T47D (cell line): ENCODE measurements at places on chromosomes 1 and 21.

GRCh38 chr1:37458551-37458950 lies 15.8 kb upstream of the ZC3H12A start:
- DNase-seq, result no peak

DNA sequence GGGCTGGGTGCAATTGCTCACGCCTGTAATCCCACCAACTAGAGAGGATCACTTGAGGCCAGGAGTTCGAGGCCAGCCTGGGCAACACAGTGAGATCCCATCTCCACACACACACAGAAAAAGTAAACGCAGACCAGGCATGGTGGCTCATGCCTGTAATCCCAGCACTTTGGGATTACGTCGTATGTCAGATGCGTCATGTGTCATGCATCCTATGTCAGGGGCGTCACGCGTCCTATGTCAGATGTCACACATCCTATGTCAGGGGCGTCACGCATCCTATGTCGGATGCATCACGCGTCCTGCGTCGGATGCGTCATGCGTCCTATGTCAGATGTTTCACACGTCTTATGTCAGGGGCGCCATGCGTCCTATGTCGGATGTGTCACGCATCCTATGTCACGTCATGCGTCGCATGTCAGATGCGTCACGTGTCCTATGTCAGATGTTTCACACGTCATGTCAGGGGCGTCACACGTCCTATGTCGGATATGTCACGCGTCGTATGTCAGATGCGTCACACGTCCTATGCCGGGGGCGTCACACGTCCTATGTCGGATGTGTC lies 1.5 kb downstream of the MRAP start:
- DNase-seq, result no peak

- DNase-seq, result no peak
Measured at GRCh38 chr1:62800825-62801306, 16.9 kb downstream of the ATG4C start.

GRCh38 chr1:246343937-246344336 lies 163.1 kb downstream of the SMYD3 start:
- DNase-seq, result no peak

GRCh38 chr1:33014464-33015163 lies 22.1 kb downstream of the AK2 start:
- no peak for DNase-seq

DNA sequence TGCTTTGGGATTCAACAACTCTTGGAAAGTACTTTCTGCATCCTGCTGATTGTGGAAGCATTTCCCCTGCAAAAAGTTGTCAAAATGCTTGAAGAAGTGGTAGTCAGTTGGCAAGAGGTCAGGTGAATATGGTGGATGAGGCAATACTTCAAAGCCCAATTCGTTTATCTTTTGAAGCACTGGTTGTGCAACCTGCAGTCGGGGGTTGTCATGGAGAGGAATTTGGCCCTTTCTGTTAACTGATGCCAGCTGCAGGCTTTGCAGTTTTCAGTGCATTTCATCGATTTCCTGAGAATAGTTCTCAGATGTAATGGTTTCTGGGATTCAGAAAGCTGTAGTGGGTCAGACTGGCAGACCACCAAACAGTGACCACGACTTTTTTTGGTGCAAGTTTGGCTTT lies 47.6 kb upstream of the GJA5 start:
- no peak for DNase-seq

DNA sequence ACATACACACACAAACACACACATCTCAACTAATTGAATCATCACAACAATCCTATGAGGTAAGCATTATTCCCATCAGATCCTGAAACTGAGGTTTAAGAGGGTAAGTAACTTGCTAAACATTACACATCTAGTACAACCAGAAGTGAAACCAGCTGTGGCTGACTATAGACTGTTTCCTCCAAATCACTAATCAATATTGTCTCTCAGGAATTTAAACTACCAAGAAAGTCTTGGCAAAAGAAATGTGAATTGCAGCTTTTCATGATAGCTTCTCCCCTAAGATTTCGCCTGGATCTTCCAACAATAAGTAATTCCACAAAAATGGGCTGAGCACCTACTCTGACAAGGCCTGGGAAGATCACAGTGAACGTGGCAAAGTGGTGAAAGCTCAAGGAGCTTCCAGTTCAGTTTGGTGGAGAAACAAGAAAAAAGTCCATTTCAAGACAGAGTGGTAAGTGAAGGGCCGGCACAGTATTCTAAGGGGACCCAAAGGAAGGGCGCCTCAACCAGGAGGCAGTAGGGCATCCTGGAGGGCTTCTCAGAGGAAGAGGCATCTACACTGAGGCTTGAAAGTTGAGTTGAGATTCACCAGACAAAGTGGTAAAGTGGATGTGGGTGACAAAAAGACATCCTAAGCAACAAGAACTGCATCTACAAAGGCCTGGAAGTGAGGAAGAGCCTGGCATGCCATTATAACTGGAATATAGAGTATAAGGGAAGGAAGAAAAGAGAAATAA lies 22.1 kb downstream of the LRRC52 start:
- no peak for DNase-seq

DNA sequence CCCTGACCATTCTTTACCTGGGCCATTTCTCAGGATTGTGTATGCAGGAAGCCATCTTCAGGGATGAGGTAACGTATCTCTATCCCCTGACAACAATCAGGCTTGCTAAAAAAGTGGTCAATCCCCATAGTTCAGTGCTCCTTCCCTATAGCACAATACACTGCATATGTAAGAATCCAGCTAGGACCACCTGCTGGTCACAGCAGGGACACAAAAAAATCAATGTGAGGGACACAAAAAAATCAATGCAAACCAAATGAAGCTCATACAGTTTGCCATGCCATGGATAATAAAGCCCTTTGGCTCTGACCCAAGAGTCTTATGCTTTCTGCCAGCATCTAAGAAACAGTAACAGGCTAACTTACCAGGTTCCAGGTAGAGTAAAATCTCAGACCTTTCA lies 16.3 kb downstream of the ACBD6 start:
- DNase-seq, result no peak

- no peak for DNase-seq
Measured at GRCh38 chr21:26597031-26597430, 23.9 kb upstream of the CYYR1 start.

- DNase-seq, result no peak
Measured at GRCh38 chr1:189530162-189530561, 947.5 kb downstream of the BRINP3 start.

GRCh38 chr1:64616039-64616438 lies 128.8 kb upstream of the RAVER2 start:
- DNase-seq, result no peak

DNA sequence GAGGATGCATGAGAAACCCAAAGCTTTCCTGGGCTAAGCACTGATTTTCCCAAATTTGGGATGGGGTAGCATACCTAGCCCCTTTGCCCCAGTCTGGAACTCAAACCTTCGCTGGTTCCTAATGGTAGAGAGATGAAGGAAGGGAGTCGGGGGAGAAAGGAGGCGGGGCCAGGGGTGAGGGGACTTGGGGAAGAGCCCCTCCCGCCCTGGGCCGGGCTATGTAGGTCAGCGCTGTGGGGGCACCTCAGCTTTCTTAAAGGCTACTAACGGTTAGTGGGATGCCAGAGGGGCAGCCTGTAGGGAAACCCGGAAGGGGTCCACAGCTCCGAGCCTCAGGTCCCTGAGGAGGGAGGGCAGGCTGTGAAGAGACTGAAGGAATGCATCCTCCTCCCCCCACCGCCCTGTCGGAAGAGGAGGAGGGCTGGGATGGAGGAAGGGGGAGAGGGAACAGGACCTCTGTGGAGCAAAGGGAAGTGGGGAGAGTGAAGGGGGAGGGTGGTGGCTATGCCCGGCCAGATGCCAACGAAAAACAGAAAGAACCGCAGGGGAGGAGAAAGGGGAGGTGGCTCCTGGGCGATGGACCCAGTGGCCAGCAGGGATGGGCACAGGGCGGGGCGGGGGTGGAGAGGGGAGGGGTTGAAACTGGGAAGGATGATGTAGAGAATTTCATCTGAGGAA lies 1.3 kb downstream of the CADM3 start:
- DNase-seq, result no peak

DNA sequence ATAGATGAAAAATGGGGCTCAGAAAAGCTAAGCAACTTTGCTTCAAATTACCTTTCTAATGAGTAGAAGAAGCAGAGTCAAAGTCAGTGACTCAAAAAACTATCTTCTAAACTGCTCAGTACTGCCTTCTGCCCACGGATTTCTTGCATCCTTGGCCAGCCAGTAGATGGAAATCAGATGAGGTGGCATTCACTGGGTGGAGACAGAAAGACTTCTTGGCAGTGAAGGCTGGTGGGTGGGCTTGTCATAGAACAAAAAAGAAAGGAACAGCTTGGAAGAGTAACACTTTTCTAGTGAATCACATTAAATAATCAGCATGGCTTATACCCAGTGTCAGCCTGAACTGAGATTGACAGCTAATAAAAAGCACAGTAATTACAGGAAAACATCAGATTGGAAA lies 170.7 kb downstream of the ST6GALNAC5 start:
- no peak for DNase-seq

DNA sequence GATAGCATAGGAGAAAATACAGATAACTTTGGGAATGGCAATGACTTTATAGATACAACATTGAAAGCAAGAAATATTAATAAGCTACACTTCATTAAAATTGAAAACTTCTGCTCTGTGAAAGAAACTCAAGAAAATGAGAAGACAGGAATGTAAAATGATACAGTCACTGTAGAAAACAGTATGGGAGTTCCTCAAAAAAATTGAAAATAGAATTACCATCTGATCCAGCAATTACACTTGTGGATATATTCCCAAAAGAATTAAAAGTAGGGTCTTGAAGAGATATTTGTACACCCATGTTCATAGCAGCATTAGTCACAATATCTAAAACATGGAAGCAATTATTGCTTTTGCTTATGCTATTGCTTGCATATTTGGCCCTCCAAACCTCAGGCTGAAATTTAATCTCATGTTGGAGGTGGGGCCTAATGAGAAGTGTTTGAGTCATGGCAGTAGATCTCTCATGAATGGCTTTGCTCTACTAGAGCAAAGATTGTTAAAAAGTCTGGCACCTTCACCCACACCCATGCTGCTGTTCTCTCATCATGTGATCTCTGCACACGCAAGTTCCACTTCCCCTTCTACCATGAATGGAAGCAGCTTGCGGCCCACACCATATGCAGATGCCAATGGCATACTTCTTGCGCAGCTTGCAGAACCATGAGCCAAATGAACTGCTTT lies 15.3 kb upstream of the AHCYL1 start:
- DNase-seq, result no peak

- peak; percentile 80 for DNase-seq
Measured at GRCh38 chr21:36927719-36928117, 38.8 kb downstream of the HLCS start.

DNA sequence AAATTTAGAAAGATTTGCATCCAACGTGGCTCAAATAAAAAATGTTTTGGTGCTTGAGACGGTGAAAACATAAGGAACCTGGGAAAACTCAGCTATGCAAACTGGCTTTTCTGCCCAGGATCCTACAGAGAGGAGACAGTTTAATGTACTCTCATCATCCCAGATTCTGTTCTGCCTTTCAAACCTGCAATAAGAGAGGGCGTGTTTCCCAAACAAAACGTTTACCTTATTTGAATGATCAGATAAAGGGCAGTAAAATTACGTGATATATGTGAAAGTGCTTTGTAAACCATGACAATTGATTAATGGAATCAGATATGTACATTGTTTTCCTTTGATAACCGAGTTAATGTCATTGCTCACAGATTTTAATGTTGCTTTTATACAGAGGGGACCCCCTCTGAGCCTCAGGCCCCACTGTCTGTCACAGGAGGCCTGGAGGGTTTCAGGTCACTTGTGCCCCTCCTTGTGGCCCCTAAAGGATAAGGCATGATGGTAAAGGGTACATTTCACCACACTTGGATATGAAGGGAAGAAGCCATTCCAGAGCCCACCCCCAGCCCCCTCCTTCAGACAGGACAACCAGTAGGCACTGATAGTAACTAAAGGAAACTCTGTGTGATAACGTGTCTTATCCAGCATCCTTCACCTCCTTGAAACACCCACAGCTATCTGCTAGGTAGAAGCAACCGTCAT lies 157.6 kb downstream of the EDEM3 start:
- DNase-seq, result no peak

- DNase-seq, result no peak
Measured at GRCh38 chr1:72006092-72006491, 276.2 kb downstream of the NEGR1 start.

- no peak for DNase-seq
Measured at GRCh38 chr21:42721341-42721824, 68.0 kb downstream of the PDE9A start.

DNA sequence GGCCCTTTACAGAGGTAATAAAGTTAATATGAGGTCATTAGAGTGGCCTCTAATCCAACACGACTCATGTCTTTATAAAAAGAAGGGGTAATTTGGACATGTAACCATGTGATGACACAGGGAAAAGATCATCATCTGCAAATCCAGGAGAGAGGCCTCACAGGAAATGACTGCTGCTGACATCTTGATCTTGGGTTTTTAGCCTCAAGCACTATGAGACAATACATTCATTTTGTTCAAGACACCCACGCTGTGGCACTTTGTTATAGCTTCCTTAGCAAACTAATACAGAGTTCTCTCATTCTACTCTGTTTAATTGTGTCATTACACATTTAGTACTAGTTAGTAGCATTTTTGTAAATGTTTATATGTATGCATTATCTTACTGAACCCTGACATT lies 64.0 kb upstream of the RUNX1 start:
- DNase-seq, result no peak

DNA sequence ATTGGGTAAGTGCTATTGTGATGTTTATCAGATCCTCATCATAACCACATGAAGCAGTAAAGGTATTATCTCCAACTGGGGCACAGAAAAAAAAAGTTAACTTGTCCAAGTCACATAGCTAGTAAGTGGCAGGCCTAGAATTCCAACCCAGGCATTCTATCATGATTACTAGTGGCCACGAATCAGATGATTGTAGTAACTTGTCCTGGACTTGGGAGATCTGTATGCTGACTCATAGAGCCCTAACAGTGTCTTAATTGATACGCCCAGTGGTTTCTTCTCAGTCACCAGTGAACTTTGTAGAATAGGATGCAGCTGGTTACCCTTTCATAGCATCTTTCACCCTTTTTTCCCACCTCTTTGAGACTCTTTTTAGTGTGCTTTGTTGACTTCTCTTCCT lies 91.1 kb upstream of the UBE2U start:
- DNase-seq, result no peak

DNA sequence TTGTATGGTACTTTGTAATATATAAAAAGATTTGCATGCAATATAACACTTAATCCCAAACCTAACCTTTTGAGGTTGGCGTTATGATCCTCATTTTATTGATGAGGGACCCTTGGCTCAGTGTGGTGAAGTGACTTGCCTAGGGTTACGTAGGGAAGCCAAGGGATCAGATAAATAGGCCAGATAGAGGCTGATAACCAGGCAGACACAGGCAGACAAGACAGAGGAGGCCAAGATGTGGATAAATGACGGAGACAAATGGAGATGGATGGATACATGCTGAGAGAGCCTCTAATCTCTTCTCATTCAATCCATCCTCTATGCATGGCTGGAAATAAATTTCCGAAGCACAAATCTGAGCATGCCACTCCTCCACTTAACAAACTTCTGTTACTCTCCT lies 136.9 kb upstream of the SPATA6 start:
- DNase-seq, result no peak

DNA sequence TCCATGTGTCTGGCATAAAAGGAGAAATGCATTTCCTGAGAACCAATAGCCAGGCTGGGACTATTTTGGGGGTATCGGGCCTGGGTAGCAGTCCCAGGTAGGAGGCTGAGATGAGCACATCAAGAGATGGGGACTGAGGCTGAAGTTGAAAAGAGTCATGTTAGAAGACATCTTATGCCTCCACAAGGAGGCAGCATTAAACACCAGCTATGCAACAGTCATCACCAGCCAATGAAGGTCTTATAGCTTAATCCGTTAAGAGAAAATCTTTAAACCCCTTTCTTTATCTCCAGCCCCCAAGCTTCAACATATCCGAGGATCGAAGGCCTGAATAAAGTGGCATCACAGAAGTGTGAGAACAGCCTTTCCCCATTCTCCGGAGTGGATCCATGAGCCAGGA lies 640.7 kb upstream of the PTBP2 start:
- no peak for DNase-seq
